ENCODE measurements at places on chromosomes 16 and 17.
A peak's percentile ranks its signal among the peaks of the same experiment; 100 is the strongest.

- DNase-seq: no peak
Observed at GRCh38 chr16:22358000-22358399, 16.4 kb downstream of the CDR2 start.

DNA sequence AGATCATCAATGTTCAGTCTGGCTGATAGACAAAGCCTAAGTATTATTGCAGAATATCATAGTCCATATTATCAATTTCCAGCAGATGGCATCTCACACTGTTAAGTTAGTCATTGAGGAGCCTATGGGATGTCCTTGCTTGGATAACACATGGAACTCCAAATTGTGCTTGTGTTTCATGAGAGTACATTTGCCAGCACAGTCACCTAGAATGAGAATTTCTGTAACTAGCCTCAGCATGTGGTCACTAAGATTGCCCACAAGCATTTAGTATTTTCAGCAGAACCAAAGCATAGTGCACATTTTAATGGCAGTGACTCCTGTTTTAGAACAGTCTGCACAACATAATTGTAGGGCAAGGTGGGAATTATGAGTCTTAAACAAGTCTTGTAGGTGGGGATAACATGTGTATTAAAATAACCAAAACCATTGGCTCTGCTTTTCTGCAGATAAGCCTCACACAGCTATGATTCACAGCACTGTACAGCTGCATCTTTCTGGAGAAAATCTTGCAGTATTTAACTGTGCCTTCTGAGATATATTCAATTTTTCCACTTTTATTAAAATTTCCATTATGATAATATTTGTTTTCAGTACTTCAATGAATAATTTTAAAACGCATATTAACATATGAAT, 882.8 kb upstream of the SOX9 start:
- DNase-seq: peak; percentile 64

DNA sequence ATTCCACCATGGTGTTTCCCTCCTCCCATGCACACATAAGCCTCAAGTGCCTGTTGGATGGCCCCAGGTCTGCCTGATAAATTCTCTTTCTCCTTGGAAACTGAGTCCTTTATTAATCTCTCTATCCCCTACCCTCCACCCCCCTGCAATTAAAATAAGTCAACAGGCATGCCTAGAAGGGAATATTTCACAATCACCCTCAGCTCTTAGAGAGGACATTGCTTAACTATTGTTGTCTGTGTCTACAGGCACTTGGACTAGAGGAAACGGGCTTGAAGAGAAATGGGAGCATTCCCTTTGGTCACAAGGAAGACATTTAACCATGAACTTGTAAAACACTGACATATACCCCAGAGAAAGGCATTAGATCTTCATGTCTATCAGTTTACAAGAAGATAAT, 39.5 kb downstream of the RCVRN start:
- no peak for DNase-seq

DNA sequence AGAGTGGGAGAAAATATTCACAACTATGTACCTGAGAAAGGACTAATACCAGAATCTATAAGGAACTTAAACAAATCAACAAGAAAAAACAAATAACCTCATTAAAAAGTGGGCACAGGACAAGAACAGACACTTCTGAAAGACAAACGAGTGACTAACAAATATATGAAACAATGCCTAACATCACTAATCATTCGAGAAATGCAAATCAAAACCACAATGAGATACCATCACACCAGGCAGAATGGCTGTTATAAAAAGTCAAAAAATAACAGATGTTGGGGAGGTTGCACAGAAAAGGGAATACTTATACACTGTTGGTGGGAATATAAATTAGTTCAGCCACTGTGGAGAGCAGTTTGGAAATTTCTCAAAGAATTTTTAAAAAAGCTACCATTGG, 83.5 kb upstream of the WSCD1 start:
- no peak for DNase-seq

DNA sequence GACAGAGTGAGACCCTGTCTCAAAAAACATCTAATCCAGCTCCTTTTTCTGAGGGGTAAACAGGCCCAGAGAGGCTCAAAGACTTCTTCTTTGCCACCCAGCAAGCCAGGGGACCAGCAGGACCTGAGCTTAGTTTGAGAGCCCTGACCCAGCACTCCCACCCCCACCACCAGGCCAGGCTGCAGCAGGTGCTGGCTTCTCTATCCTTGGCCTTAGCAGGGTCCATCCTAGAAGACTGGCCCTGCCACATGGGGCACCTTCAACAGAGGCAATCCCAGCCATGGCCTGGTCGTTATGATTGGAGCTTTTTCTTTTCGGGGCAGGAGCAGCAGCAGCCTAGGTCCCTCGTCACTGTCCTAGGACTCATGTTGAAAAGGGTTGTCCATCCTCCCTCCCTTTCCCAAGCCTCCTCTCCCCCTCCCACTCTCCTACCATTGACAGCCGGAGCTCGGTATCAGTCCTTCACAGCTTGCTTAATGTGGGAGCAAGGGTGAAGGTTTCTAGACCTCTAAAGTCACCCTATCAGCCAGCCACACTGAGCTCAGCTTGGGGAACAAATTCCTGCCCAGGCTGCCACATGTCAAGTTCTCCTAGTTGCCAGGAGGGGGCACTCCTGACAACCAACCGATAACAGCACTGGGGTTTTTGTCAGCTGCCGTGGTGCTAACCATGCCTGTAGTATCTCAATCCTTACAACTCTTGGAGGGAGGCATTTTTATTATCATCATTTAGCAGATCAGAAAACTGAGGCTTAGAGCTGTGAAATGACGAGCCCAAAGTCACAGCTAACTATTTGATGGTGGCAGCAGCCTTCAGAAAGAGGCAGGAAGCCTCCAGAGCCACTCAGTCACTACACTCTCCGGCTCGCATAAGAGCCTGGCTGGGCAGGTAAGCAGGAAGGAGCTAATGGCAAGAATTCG, 11.2 kb downstream of the MRPL27 start:
- DNase-seq: peak; percentile 67

DNA sequence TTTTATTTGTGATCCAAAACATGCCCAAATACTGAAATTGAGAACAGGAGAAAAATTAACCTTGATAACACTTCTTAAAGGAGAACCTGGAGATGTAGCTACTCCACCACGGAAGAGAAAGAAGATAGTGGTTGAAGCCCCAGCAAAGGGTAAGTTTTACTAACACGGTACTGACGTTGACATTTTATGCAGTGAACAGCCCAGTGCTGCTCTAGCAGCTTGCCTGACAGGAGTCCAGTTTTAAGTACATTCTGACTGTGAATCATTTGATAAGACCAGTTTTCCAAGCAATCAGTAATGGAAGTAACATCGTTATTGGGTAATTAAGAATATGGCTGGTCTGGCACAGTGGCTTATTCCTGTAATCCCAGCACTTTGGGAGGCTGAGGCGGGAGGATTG, 6.5 kb downstream of the ORC6 start:
- DNase-seq: no peak

GRCh38 chr16:84361546-84361945, 6.8 kb upstream of the ATP2C2 start:
- no peak for DNase-seq

- no peak for DNase-seq
Observed at GRCh38 chr16:24049113-24049512, 207.0 kb upstream of the CACNG3 start.

DNA sequence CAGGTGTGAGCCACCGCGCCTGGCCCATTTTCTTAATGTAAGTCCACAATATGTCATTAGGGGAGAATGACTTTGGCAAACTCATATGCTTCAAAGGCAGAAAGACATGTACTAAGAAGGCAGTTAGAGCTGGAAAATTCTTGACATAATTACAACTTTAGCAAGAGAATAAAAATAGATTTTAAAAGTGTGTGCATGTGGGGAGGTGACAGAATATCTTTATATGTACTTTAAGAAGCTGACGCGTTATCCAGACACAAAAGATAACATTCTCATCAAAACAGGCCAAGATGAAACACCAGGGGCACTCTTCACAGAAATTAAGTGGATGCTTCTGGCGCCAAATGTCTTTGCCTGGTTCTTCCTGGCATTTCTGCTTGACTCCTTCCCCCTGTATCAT, 28.2 kb downstream of the GJC1 start:
- DNase-seq: no peak

- DNase-seq: no peak
Observed at GRCh38 chr16:73858326-73858725, 438.3 kb upstream of the PSMD7 start.

DNA sequence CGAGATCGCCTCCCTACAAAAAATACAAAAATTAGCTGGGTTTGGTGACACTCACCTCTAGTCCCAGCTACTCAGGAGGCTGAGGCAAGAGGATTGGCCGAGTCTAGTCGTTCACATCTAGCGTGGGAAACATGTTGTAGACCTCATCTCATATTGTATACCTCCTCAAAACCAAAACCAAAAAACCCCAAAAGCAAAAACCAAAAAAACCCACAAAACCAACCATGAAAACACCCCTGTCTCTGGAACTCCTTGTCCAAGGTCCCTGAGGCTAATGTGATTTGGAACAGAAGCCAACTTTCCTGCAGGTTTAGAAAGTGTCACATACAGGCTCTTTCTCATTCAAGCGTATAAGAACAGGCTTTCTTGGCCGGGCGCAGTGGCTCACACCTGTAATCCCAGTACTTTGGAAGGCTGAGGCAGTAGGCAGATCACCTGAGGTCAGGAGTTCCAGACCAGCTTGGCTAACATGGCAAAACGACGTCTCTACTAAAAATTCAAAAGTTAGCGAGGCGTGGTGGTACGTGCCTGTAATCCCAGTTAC, 29.0 kb downstream of the RAB11FIP3 start:
- no peak for DNase-seq

DNA sequence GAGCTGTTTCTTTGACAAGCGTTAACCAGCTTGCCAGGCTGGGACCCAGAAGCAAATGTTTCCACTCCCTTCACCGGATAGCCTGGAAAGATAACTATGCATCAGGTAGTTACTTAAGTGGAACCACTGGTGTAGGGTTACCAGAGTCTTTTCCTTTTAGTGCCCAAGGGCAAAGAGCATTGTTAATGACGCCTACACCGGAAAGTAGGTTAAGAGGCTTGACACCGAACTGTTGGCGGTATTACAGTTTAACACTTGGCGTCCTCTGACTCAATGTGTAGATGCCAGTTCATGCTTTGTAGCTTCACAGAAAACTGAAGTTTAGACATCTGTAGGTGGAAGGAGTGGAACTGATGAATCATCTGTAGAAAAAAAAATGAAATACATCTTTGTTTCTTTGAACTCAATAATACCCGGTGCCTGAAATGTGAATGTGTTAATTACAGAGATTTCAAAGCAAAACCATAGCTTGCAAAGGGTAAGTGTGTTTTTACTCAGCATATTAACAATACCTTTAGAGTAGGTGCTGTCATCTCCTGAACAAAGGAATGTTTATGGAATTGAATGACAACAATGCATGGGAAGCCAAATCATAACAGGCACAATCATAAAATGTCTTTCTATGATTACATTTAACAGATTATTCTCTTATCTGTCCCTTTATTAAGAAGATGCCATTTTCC, 426.7 kb upstream of the SALL1 start:
- peak; percentile 97 for DNase-seq

- DNase-seq: no peak
Observed at GRCh38 chr17:5118219-5118618, 2.4 kb downstream of the USP6 start.

DNA sequence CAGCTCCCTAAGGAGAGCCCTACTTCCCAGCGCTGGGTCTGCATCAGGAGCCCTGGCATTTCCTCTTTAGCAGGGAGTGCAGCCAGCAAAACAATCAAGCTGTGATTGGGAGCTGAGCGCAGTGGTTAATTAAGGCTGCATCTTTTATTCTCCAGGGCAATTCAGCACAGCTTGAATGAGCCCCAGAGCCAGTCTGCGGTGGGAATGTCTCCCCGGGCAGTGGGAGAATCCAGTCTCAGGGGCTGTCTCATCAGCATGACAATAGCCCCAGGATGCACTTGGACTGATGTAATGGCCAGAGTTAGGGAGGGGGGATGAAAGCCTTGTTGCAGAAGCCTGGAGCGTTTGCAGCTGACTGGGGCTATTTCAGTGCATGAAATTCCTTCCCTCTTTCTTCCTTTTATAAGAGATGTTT, 292.6 kb upstream of the SOX9 start:
- DNase-seq: no peak

DNA sequence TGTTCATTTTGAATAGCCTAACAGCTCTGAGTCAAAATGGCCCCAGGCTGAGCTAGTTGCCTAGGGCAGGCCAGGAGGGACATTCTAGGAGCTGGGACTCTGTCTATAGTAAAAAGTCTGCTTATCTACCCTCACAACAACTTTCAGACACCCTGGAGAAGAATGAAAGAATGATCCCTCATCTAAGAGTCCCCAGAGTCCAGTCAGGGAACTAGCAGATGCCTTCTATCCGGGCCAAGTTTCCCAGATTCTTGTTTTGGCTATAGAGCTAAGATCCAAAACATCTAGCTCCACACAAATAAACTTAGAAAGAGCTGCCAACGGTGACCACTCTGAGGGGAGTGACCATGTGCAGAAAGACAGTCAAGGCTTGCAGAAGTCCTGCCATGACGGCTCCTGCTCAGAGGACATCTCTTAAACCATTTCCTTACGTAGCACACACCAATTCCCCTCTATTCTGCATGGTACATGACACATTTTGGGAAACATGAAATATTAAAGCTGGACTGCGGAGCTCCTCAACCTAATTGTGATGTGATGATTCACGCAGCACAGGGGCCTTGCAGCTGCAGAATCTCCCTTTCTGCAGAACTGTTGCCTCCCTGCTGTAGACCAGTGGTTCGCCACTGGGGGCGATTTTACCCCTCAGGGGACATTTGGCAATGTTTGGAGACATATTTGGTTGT, 24.2 kb downstream of the FAM20A start:
- DNase-seq: no peak

GRCh38 chr16:85879975-85880831, 18.8 kb upstream of the IRF8 start:
- DNase-seq: no peak

- no peak for DNase-seq
Observed at GRCh38 chr16:1778200-1779179, 3.9 kb downstream of the SPSB3 start.

DNA sequence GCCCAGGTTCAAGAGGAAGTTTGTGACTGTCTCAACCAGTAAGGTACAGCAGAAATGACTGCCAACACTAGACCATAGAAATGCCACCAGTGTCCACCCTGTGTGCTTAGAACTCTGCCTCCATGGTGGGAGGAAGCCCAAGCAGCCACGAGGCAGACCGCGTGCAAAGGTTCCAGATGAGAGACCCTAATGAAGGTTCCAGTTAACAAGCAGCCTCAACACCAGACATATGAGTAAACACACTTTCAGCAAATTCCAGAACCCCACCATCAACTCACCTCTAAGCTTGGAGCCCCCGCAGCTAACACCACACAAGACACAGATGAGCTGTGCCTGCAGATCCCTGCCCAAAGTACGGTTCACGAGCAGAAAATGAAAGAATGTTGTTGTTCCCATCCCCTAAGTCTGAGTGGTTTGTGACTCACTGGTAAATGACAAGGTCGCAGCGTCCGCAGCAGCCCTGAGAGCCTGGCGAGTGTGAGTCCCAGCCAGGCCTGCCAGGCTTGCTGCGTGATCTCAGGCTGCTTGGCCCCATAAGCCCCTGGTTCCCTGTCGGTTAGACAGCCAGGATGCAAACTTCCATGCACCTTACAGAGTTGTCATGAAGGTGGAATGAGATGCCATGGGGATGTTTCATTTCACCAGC, 193.7 kb downstream of the C16orf95 start:
- no peak for DNase-seq

Data from SW480 (cell line).